Activated naive CD4-positive, alpha-beta T cell treated with anti-CD3 and anti-CD28 coated beads for 36 hours (primary cell): ENCODE measurements at places on chromosomes 2 and 18.

- H3K27me3 ChIP-seq, result peaks cover 8% of the 10 kb centered on the region
- no peak overlapping the region for H3K27ac ChIP-seq
- H3K4me1 ChIP-seq, result no peaks in the 10 kb centered on the region
These were observed 201.0 kb upstream of the NABP1 start for GRCh38 chr2:191476901-191477300.

DNA sequence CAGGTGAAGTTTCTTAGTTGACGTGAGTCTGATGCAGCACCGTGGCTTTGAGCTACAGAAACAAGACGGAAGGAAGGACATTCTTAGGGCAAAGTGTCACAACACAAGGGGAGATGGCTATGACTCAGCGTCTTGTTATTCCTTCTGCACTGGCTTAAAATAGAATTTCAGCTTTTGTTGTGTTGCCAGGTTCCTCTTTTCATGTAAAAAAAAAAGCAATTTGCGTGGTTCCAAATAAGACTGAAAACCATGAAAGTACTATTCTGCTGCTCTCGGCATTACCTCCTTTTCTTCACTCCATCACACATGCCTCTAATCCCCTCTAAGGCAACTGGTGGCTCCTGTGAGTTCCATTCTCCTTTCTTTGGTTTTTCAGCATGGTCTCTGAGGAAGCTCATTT lies 150.1 kb downstream of the ANTXR1 start:
- H3K36me3 ChIP-seq, result no peaks in the 10 kb centered on the region
- H3K27me3 ChIP-seq, result peaks cover 4% of the 10 kb centered on the region
- H3K4me3 ChIP-seq, result no peak overlapping the region
- DNase-seq, result peak; percentile 7

DNA sequence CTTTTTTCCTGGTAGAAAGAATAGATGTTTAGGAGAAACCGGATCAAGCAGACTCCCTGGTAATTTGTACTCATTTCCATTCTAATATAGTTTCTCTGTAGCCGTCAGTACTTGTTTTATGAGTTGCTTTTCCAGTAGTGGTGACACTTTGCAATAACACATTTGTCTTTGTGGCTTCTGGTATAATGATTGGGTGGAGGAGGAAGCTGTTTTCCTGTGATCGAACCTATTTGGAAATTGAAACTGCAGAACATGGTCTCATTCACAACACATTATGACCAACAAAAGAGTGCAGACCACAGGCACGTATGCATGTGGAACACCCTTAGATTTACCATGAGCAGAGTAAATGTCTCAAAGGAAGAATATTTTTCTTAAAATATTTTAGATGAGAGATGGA lies 7.6 kb upstream of the SERPINB12 start:
- no peak overlapping the region for H3K4me3 ChIP-seq
- DNase-seq, result no peak
- peaks cover 1% of the 10 kb centered on the region for H3K27me3 ChIP-seq
- H3K36me3 ChIP-seq, result no peaks in the 10 kb centered on the region
- no peaks in the 10 kb centered on the region for H3K4me1 ChIP-seq
- no peak overlapping the region for H3K27ac ChIP-seq

DNA sequence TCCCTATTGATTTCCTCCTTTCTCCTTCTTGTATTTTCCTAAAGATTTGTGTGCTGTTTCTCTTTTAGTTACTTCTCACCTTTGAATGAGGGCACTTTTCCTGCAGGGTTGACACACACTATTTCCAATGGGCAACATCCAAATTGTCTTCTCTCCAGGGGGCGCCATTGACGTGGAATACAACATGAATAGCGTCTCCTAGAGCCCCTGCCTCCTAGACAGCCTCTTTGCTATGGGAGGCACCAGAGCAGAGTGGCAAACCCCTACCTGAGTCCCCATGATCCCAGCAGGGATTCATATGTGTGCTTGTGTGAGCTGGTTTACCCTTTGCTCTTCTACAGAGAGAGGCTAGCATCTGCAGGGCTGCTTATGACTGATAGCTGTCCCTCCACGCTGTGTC lies 61.3 kb upstream of the ITSN2 start:
- no peak overlapping the region for H3K27ac ChIP-seq
- no peaks in the 10 kb centered on the region for H3K36me3 ChIP-seq
- H3K4me3 ChIP-seq, result no peak overlapping the region
- H3K27me3 ChIP-seq, result no peaks in the 10 kb centered on the region

DNA sequence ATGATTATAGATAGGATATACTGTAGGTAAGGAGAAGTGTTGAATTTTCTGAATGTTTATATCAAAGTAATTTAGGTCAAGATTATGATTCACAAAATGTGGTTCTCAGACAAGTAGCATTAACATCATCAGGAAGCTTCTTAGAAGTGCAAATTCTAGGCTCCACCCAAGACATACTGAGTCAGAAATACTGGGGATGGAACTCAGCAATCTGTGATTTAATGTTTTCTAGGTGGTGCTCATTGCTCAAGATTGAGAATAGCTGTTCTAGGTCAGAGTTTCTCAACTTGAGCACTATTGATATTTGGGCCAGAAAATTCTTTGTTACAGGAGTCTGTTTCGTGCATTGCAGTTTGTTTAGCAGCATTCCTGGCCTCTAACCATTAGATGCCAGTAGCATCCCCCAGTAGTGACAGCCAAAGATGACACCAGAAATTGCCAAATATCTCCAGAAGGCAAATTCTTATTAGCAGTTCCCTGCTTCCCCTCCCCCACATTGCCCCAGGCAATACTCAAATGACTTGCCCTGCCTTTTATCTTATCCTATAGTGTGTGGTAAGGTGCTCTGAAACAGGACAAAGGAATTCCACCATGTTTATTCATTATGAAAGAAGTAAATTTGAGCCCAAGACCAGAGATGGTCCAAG lies 1001.2 kb downstream of the DPP10 start:
- H3K4me3 ChIP-seq, result no peak overlapping the region
- no peak for DNase-seq
- H3K4me1 ChIP-seq, result no peaks in the 10 kb centered on the region
- H3K27ac ChIP-seq, result no peak overlapping the region
- no peaks in the 10 kb centered on the region for H3K36me3 ChIP-seq
- H3K27me3 ChIP-seq, result no peaks in the 10 kb centered on the region

- H3K4me3 ChIP-seq, result no peak overlapping the region
- H3K4me1 ChIP-seq, result no peaks in the 10 kb centered on the region
- H3K27me3 ChIP-seq, result peaks cover 24% of the 10 kb centered on the region
- DNase-seq, result no peak
- no peaks in the 10 kb centered on the region for H3K36me3 ChIP-seq
These were observed 177.8 kb downstream of the LNPK start for GRCh38 chr2:175824243-175824642.
